ENCODE measurements at places on chromosomes 16 and 17. TPM values are rescaled to one million over a fixed set of nuclear protein-coding genes. Genes with fewer than 3 reads are reported as not detected.

The KLHDC4 gene
- total RNA-seq, result 22.2 TPM

The CA5A gene
- not detected for total RNA-seq

DNA sequence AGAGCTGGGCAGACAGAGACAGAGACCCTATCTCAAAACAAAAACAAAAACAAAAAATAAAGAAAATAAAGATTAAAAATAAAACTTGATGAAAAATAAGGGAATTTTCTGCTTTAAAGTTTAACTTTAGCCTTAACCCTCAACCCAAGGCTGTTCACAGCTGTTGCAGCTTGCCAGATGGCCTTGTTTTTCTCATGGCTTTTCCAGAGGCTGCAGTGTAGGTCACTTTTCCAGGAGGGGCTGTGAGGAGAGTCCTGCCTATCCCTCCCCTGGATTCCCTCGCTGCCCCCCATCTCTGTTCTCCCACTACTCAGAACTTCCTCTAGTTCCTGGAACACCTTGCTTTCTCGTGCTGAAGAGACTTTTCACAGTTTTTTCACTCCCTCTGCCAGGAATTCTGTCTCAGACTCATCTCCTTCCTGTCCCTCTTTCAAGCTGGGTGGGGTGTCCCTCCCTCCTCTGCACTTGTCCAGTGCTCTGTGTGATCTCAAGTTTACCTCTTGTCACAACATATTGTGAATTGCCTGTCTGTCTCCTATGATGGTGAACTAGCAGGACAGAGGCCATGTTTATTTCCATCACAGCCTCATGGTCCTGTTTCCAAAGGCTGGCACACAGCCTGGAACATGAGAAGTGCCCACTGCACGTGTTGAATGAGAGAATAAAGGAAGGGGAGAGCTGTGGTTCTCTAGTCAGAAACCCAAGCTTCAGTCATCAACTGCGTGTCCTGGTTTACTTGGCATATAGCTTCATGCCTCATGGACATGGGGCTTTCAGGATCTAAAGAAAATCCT, 69.9 kb upstream of the MSI2 start:
- H3K36me3 ChIP-seq, result no peaks in the 10 kb centered on the region
- DNase-seq, result no peak
- H3K27ac ChIP-seq, result no peak overlapping the region
- H3K27me3 ChIP-seq, result no peaks in the 10 kb centered on the region
- H3K4me3 ChIP-seq, result no peak overlapping the region
- no peaks in the 10 kb centered on the region for H3K4me1 ChIP-seq

DNA sequence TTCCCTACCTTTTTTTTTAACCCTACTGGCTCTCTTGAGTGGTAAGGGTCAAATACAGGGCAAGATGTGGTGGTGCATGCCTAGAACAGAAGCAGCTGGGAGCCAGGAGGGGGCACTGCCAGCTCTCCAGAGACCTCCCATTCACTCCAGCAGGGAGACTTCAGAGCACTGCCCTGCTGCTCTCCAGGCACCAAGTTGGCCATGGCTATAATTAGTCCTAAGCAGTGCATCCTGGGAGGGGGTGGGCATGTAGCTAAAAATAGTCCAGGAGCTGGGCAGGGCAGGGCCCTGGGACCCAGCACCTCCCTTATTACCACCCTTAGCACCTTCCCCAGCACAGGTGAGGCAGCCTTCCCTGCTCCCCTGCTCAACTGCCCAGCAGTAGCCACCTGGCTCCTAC, 3.5 kb downstream of the CORO6 start:
- peaks cover 93% of the 10 kb centered on the region for H3K4me1 ChIP-seq
- H3K36me3 ChIP-seq, result no peaks in the 10 kb centered on the region
- H3K27me3 ChIP-seq, result no peaks in the 10 kb centered on the region
- DNase-seq, result no peak
- no peak overlapping the region for H3K4me3 ChIP-seq

DNA sequence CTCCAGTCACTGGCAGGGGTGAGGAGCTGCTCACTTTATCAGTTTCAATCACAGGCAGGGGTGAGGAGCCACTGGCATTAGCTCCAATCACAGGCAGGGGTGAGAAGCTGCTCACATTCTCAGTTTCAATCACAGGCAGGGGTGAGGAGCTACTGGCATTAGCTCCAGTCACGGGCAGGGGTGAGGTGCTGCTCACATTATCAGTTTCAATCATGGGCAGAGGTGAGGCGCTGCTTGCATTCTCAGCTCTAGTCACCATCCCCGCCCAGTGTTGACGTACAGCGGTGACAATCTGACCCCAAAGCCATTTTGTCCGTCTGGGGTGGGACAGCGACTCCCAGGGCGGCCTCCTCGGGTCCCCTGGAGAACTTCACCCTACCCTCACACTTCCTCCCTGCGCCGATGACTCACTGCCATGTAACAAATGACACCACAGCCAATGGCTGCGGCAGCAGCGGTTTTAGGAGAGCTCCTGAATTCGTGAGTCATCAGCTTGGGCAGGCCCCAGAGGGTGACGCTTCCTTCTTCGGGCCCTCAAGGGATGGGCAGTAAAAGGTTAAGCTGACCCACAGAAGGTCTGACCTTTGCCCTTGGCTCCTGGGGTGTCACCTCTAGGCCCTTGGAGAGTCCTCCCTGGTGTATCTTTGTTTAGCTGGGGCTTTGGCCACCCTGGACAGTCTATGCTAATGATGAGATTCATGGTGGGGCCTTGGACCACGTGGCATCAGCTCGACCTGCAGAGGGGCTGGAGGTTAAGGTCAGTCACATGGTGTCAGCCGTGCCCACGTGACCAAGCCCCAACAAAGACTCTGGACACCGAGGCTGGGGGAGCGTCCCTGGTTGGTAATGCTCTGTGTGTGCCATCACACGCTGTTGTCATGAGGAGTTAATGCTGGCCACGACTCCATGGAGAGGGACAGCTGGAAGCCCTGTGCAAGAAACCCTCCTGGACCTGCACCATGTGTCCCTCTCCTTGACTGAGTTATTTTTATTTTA, 171.7 kb downstream of the C16orf95 start:
- H3K36me3 ChIP-seq, result no peaks in the 10 kb centered on the region
- no peak overlapping the region for H3K27ac ChIP-seq
- no peaks in the 10 kb centered on the region for H3K4me1 ChIP-seq
- H3K27me3 ChIP-seq, result no peaks in the 10 kb centered on the region
- H3K4me3 ChIP-seq, result no peak overlapping the region

- DNase-seq, result no peak
- H3K27ac ChIP-seq, result no peak overlapping the region
These were observed 30.9 kb upstream of the SUPT4H1 start for GRCh38 chr17:58382872-58383242.

GRCh38 chr16:83586461-83587200, 221.1 kb upstream of the HSBP1 start:
- no peak overlapping the region for H3K27ac ChIP-seq
- no peaks in the 10 kb centered on the region for H3K4me1 ChIP-seq
- H3K36me3 ChIP-seq, result no peaks in the 10 kb centered on the region
- H3K4me3 ChIP-seq, result no peak overlapping the region
- peaks cover 4% of the 10 kb centered on the region for H3K27me3 ChIP-seq
- no peak for DNase-seq

The FNDC8 gene
- total RNA-seq, result not detected

DNA sequence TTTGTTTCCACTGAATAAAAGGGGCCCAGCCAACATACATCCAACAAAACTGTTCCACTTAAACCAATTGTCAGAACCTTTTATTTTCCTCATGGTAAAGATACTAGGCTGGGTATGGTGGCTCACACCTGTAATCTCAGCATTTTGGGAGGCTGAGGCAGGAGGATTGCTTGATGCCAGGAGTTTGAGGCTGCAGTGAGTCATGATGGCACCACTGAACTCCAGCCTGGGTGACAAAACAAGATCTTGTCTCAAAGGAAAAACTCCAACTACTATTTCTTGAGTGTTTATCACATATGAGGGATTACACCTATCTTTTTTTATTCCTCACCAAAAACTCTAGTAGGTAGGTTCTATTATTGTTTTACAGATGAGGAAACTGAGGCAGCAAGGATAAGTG, 4.7 kb upstream of the PSMC5 start:
- peaks cover 68% of the 10 kb centered on the region for H3K36me3 ChIP-seq
- no peak for DNase-seq
- H3K4me3 ChIP-seq, result no peak overlapping the region
- peaks cover 15% of the 10 kb centered on the region for H3K4me1 ChIP-seq
- H3K27me3 ChIP-seq, result no peaks in the 10 kb centered on the region

DNA sequence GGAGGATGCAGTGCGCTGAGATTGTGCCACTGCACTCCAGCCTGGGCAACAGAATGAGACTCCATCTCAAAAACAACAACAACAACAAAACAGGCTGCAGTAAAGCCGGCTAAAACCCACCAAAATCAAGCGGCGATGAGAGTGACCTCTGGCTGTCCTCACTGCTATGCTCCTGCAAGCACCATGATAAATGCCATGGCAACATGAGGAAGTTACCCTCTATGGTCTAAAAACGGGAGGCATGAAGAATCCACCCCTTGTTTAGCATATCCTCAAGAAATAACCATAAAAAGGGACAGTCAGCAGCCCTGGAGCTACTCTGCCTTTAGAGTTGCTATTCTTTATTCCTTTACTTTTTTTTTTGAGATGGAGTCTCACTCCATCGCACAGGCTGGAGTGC, 8.4 kb upstream of the LGALS3BP start:
- H3K36me3 ChIP-seq, result peaks cover 33% of the 10 kb centered on the region
- no peak overlapping the region for H3K4me3 ChIP-seq
- DNase-seq, result no peak

The LRRC46 gene
- not detected for total RNA-seq

DNA sequence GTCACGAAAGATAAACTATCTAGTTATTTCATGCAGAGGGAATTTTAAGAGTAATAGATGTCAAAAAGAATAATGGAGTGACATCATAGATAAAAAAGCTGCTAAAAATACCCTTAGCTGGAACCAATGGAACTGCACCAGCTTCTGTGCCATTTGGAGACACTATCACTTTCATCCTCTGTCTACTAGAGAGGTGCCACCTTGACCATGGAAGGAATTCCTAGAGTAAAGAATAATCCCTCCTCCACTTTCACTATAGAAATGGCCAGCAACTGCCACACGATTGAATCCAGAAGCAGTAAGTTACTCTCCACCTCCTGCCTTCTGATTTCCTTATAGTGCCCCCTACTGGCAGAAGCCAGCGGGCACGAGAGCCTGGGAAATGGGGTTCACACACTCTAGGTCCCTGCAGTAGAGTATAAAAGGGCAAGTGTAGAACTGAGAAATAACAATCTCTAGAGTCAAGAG, 2.8 kb upstream of the ALDH3A2 start:
- no peaks in the 10 kb centered on the region for H3K27me3 ChIP-seq
- peak overlapping the region; percentile 98 for H3K27ac ChIP-seq
- no peak overlapping the region for H3K4me3 ChIP-seq
- H3K36me3 ChIP-seq, result no peaks in the 10 kb centered on the region
- no peak for DNase-seq
- peaks cover 41% of the 10 kb centered on the region for H3K4me1 ChIP-seq

GRCh38 chr16:65124212-65124548, 2.3 kb upstream of the CDH11 start:
- no peak for DNase-seq
- H3K27ac ChIP-seq, result peak overlapping the region; percentile 92
- peaks cover 42% of the 10 kb centered on the region for H3K4me1 ChIP-seq
- no peaks in the 10 kb centered on the region for H3K36me3 ChIP-seq
- H3K27me3 ChIP-seq, result no peaks in the 10 kb centered on the region
- peak overlapping the region; percentile 58 for H3K4me3 ChIP-seq
